Stimulated activated naive CD4-positive, alpha-beta T cell (primary cell): ENCODE measurements at places on chromosomes 13 and 19.

GRCh38 chr19:54530866-54531265 is 28.2 kb downstream of the LAIR2 start:
- DNase-seq: no peak

DNA sequence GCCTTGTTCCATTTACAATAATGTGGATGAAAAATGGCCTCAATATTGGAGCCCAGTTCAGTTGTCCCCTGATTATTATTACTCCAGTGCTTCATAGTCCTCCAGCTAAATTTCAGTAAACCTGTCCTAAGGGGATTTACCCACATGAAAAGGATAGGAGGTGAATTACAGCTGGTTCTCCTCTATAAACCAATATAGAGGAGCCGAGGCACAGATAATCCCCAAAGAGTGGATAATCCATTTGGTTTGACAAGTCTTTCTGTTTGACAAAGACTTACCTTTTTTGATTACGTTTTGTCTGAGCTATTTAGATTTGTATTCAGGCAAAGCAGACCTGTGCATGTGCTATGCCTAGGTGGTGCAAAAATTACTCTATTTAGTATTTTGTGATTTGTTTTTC is 2.7 kb downstream of the CNMD start:
- no peak for DNase-seq

GRCh38 chr13:23946067-23946466 is 48.8 kb upstream of the C1QTNF9B start:
- DNase-seq: no peak

GRCh38 chr13:26469602-26470001 is 87.9 kb upstream of the WASF3 start:
- no peak for DNase-seq

DNA sequence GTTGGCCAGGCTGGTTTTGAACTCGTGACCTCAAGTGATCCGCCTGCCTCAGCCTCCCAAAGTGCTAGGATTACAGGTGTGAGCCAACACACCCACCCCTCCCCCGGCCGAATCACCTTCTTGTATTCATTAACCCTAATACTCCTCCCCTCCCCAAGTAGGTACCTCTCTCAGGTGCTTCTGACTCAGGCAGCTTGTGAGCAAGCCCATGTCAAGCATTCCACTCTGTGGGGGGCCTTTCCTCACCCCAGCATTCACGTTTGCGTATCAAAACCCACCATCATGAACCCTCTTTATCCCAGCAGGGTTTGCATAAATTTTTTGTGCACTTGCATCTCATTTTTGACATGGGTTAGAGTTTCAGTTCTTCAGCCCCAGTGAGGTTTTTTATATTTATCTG is 23.6 kb upstream of the RFXAP start:
- no peak for DNase-seq

- no peak for DNase-seq
Observed at GRCh38 chr13:37647031-37647650, 48.6 kb upstream of the POSTN start.

- no peak for DNase-seq
Observed at GRCh38 chr13:106028911-106029310, 506.6 kb downstream of the EFNB2 start.

DNA sequence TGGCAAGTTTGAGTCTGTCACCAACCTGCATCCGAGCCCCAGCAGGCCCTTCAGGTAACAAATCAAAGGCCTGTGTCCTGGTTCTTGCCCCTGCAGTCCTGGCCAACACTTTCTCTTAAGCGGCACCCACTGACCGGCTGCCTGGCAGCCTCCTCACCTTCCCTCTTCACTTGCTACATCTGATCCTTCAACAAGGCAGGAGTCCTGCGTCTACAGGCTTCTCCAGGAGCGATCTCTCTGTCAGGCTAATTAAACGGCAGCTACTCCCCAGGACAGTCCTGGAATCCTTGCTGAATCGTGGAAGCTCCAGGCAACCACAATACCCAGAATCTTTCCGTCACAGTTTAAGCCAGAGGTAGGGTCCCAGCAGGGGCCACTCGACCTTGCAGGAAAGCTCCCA is 41.1 kb upstream of the GAS6 start:
- DNase-seq: no peak

GRCh38 chr13:31818236-31818635 is 78.9 kb downstream of the RXFP2 start:
- no peak for DNase-seq

- no peak for DNase-seq
Observed at GRCh38 chr19:410243-410781, 1.4 kb upstream of the C2CD4C start.
